CD4-positive, alpha-beta T cell treated with Interleukin-17A for 1 hour (primary cell): ENCODE measurements at places on chromosomes 16 and 17.

DNA sequence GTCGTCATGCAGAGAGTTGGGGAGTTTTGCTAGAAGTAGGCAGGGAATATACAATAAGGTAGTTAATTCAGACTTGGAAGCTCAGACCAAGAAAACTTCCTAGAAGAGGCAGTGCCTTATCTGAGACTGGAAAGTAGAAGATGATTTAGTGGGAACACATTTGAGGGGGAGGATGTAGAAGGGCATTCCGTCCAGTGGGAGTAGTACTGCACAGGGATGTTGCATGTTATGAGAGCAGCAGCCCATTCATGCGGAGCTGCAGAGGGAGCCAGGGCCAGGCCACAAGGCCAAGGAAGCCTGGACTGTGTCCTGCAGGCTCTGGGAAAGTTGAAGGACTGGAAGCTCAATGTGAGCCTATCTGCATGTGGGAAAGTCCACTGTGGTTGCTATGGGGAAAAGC, 344.5 kb upstream of the EEF2KMT start:
- DNase-seq, result no peak

- DNase-seq, result no peak
Observed at GRCh38 chr17:9307313-9307998, 268.2 kb downstream of the STX8 start.

GRCh38 chr17:43309505-43310332, 75.9 kb upstream of the RNU2-1 start:
- DNase-seq, result no peak

DNA sequence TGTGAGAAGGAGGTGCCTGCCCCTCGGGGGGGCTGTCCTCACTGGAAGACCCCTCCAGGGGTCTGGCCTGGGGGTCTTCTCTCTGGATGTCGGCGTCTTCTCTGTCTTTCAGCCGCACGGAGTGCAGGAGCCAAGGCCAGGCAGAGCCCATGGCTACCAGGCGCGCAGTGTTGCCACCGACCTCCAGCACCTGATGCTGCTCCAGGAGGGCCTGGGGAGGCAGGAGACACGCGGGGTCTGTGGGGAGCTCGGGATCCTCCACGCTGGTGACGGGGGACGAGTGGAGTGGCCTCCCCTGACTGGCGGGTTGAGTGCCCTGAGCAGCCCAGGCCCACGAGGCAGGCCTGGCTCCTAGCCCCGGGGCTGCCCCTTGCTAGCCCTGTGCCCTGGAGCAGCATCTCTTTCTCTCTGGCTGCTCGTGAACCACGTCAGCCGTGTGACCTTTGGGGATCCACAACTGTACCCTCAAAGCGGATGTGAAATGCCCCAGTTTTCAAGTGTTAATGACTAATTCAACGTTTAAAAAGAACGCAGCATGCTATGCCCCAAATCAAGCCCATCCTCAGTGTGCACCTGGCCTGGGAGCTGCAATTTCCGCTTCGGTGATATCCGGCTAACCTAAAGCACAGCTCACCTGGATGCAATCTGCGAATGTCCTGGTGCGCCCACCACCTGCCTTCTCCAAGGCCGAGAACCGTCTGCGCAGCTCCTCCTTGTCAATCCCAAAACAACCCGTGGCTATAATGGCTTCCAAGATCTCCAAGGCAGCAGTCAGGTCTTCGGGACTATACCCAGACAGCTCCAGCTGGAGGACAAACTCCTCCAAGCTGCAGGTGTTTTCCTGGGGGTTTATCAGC, 62.9 kb downstream of the IL21R start:
- peak; percentile 39 for DNase-seq

DNA sequence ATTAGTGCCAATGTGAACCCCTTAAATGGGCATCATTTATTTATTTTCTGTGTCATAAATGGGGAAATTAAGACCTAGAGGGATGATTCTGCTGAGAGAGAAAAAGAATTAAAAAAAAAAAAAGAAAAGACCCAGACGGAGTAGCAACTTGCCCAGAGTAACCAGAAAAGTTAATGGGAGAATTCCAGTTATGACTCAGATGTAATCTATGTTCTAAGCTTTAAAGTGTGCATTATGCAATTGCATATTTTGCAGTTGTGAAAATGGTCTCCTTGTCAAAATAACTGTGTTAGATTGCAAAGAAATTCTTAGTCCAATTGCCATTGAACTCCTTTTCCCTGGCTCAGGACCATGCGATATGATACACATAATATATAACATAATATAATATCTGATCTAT, 38.6 kb upstream of the TBX2 start:
- DNase-seq, result no peak

GRCh38 chr16:73568769-73569168, 520.8 kb upstream of the ZFHX3 start:
- no peak for DNase-seq

- no peak for DNase-seq
Observed at GRCh38 chr17:30981531-30982519, 11.0 kb downstream of the RNF135 start.

GRCh38 chr17:7111784-7112509, 2.7 kb downstream of the ASGR2 start:
- DNase-seq, result no peak

DNA sequence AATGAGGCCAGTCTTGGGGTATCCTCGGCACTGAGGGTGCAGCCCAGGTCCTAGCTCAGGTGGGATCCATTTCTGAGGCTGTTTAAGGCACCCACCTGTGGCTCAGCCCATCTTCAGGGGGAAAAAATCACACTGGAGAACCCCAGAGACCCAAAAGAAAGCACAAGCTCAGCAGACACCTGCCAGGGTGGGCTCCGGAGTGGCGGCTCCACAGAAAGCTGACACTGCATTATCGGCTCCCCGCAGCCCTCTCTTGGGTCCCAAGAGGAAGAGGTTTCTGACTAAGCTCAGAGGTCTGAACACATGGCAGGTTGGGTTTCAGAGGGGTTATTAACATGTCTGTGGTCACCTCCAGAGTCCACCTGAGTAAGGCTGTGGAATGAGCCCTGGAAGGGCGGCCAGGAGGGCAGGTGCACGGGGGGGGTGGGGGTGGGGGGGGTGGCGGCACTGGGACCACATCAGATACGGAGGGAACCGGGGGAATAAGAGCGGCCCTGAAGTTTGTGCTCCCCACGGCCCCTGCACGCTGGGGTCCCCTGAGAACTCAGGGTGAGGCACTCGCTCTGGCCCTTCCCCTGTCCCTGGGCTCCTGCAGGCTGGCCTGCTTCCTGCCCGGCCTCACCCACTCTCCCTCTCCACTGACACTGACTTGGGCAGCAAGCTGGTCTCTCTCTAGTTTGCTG, 79.5 kb downstream of the TIMM22 start:
- DNase-seq, result no peak
